HAP-1 (cell line): ENCODE measurements at places on chromosomes 6 and 20.

DNA sequence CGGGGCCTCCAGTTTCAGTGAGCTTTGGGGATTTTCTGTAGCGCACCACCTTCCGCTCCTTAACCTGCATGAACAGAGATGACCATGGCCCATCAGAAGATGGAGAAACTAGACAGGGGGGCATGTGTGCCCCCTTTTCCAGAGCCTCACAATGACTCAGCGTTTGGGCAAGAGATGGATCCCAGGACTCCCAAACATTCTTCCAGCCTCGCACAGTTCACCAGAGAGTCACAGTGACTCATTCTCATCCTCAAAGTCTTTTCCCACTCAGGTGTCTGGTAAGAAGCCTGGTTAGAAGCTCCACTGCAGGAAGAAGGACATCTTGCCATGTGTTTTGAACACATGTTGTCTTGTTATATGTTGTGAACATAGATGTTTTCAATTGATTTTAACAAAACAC, 76.2 kb upstream of the FRMD1 start:
- DNase-seq: no peak

- no peak for DNase-seq
These were observed 313.0 kb upstream of the DEFB112 start for GRCh38 chr6:50362706-50363105.

DNA sequence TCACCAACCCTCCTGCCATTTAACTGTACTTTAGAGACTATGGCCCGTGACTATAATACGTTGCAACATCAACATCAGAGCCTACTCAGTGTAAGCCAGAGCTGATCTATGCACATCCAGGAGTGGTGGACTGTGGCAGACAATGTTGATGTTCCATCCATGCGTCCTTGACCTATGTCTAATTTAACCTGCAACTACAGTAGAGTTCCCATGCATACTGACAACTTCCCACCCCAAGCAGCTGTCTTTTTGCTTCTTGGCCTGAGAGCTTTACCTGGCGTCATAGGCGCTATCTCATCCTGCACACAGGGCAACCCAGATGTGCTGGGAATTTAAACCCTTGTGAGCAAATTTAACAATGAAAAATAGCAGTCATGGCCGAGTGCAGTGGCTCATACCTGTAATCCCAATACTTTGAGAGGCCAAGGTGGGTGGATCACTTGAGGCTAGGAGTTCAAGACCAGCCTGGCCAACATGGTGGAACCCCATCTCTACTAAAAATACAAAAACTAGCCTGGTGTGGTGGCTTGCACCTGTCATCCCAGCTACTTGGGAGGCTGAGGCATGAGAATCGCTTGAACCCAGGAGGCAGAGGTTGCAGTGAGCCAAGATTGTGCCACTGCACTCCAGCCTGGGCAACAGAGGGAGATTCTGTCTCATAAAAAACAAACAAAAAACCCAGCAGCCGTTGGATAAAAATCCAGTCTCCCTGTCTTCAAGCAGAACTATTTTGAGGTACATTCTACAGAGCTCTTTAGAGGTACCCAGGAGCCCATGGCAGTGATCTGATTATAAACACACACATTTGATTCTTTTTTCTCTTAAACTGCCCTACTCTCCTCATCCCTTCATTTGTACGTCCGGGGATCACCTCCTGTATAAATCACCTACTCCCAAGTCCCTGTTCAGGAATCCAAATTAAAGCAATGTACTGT, 22.0 kb downstream of the PERP start:
- DNase-seq: no peak

DNA sequence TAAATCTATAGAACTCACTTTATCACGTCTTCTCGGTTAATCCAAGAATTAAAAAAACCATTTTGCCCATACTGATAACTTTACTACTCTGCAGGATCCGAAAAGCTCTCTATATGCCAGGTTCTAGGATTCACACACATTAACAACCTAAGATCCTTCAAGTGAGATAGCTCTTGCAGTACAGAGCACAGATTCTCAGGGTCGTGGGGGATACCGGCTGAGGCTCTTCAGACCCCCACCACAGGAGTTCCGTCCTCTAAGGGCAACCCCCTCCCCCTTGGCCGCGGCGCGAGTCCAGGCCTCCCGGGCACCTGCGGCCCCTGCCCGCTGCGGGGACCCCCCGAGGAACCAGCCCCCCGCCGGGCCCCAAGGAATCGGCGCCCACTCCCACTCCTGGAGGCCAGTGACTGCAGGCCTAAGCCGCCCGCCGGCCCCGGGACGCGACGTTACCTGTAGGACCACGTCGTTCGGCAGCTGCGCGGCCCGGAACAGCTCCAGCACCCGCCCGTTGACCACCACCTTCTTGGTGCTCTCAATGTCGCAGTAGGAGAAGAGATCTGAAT, 892 bp downstream of the REPS1 start:
- no peak for DNase-seq

DNA sequence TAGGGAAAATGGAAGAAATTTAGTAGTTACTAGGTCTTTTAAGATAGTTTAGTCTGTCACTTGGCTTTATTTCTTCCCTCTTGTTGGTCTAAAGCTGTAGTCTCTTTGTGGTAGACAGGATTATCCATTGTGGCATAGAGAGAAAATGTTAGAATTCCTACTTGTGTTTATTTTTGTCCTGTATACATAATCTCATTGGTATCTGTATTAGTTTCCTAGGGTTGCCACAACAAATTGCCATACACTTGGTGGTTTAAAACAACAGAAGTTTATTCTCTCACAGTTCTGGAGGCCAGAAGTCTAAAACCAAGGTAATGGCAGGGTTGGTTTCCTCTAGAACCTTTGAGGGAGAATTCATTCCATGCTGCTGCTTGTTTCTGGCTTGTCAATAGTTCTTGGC, 119.4 kb downstream of the ZFAND3 start:
- DNase-seq: no peak

GRCh38 chr6:13156381-13156780, 172.0 kb downstream of the TBC1D7 start:
- DNase-seq: no peak

DNA sequence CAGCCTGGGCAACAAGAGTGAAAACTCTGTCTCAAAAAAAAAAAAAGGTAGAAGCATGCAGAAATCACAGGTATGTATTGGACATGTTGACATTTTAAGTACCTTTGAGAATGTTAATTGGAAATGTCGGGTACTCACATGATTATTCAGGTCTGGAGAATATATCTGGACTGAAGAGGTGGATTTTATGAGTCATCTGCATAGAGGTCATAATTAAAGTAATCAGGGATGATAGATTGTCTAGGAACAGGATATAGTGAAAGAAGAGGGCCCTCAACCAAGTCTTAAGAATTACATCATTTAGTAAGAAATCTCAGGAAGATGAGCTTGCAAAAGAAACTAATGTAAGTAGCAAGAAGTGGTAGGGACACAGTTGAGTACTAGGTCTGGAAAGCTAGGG, 212.5 kb downstream of the UTRN start:
- no peak for DNase-seq
